Activated CD4-positive, alpha-beta T cell treated with anti-CD3 and anti-CD28 coated beads, Interleukin-2, amount 10 ng/mL, durations not matched to agents 24 days and 14 days (primary cell): ENCODE measurements at places on chromosomes 5 and 9. TPM values are rescaled to one million over a fixed set of nuclear protein-coding genes. Genes with fewer than 3 reads are reported as not detected.

DNA sequence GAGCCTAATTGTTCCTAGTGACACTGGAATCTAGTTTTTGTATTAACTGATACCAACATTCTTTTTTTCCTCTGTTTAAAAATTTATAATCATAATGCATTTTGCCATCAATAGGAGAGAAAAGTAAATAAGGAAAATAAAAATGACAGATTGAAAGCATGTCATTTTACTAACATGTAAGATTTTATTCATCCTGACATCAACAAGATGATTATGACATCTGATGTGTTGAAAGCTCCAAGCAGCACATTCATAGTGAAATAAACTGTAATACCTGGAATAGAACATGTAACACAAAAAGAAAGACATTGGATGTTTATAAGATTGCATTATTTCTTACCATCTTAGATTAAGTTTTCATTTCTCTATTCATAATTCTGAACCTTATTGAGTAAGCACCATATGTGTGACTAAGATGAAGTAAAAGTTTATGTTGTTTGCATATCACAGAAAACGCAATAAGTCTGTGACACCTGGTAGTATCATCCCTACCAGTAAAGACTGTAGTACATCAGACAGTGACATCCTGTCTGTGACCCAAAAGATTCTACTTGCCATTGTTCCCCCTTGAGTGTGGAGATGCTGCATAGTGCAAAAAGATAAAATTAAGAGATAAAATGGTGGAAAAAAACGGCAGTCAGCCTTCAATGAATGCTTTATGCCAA, 225.6 kb downstream of the PCSK5 start:
- H3K4me3 ChIP-seq: no peak overlapping the region
- H3K27ac ChIP-seq: no peak overlapping the region

GRCh38 chr5:173727839-173728778, 111.7 kb upstream of the BOD1 start:
- H3K36me3 ChIP-seq: no peaks in the 10 kb centered on the region
- no peaks in the 10 kb centered on the region for H3K4me1 ChIP-seq
- no peak for DNase-seq
- H3K27me3 ChIP-seq: no peaks in the 10 kb centered on the region
- H3K27ac ChIP-seq: no peak overlapping the region
- H3K4me3 ChIP-seq: no peak overlapping the region

LCNL1 gene
- not detected in 2 replicates for total RNA-seq

- DNase-seq: no peak
- no peak overlapping the region for H3K27ac ChIP-seq
- H3K27me3 ChIP-seq: no peaks in the 10 kb centered on the region
- no peak overlapping the region for H3K4me3 ChIP-seq
- no peaks in the 10 kb centered on the region for H3K36me3 ChIP-seq
- no peaks in the 10 kb centered on the region for H3K4me1 ChIP-seq
Measured at GRCh38 chr5:53311681-53312080, 168.7 kb upstream of the FST start.

DNA sequence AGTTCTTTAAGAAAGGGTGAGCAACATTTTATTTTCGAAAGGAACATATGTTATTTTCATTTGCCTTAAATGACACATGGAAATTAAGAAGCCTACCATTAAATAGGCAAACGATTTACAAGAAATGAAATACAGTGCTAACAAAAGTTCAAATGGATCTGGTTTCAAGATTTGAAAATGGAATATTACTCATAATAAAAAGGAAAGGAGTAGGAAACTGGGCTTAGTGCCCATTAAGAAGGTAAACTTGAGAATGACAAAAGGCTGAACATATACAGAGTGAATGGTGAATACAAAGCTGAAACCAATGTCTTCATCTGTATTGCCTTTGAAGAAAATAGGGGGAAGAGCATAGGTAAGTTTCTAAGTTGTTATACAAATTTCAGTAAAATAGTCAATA, 974.2 kb upstream of the C9orf72 start:
- no peak for DNase-seq
- H3K4me3 ChIP-seq: no peak overlapping the region
- H3K27me3 ChIP-seq: no peaks in the 10 kb centered on the region
- H3K4me1 ChIP-seq: no peaks in the 10 kb centered on the region
- no peak overlapping the region for H3K27ac ChIP-seq

DNA sequence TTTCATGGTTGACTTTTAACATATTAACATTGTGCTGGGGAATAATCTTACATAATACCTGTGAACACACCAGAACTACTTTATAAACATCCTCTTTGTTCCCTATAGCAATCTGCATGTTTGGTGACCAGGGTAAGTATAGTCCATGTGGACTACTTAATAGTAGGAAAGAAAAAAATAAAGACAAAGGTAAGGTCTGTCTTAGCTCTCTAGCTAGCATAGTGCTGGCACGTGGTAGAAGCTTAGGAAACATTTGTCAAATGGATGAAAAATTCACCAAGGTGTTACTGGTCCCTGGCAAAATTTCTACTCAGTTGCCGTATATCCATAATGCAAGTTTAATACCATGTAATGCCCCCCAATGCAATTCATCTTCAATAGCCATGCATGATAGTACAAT, 78.6 kb upstream of the ABCA1 start:
- no peak for DNase-seq
- H3K27me3 ChIP-seq: peaks cover 8% of the 10 kb centered on the region
- peaks cover 8% of the 10 kb centered on the region for H3K4me1 ChIP-seq
